Endothelial cell of coronary artery (primary cell): ENCODE measurements at places on chromosomes 1 and 21. TPM values are rescaled to one million over a fixed set of nuclear protein-coding genes. Genes with fewer than 3 reads are reported as not detected.

AADACL3 gene
- not detected in 2 replicates for total RNA-seq

DDAH1 gene
- 34.7 and 53.8 TPM in 2 replicates for total RNA-seq

ALX3 gene
- total RNA-seq = not detected in 2 replicates

IQGAP3 gene
- total RNA-seq = 8.9 and 16.7 TPM in 2 replicates

CD1B gene
- total RNA-seq = not detected in 2 replicates

DENND2D gene
- total RNA-seq = 0.63 and 1.1 TPM in 2 replicates

B3GALT6 gene
- total RNA-seq = 23.4 and 30.0 TPM in 2 replicates

RABGGTB gene
- total RNA-seq = 102 TPM in 2 replicates

DNM3 gene
- 0.54 and 0.56 TPM in 2 replicates for total RNA-seq

RNU1-4 gene
- total RNA-seq = 2,685 and 5,329 TPM in 2 replicates

PTGER3 gene
- total RNA-seq = under 0.01 TPM in 2 replicates

RXFP4 gene
- total RNA-seq = not detected in 2 replicates

LAMTOR5 gene
- total RNA-seq = 64.6 and 88.3 TPM in 2 replicates

CRABP2 gene
- total RNA-seq = 0.09 TPM in 2 replicates

GDAP2 gene
- total RNA-seq = 13.7 and 17.6 TPM in 2 replicates

AMY1B gene
- total RNA-seq = not detected in 2 replicates

TMEM200B gene
- 0.36 and 1.6 TPM in 2 replicates for total RNA-seq

TUFT1 gene
- total RNA-seq = 2.5 and 11.8 TPM in 2 replicates

RGS8 gene
- total RNA-seq = not detected in 2 replicates

SNX27 gene
- 16.2 and 22.2 TPM in 2 replicates for total RNA-seq

FAM177B gene
- not detected in 2 replicates for total RNA-seq

LCE3E gene
- total RNA-seq = not detected in 2 replicates

GBP5 gene
- total RNA-seq = under 0.01 and 0.09 TPM in 2 replicates
